ENCODE measurements at places on chromosomes 5 and 9.
A peak's percentile ranks its signal among the peaks of the same experiment; 100 is the strongest.

- DNase-seq: no peak
These were observed 1.8 kb downstream of the ZFAND5 start for GRCh38 chr9:72363236-72363635.

- peak; percentile 96 for DNase-seq
These were observed 37.3 kb upstream of the TRIO start for GRCh38 chr5:14105718-14106410.

GRCh38 chr5:151239237-151239861 is 13.6 kb upstream of the GM2A start:
- DNase-seq: peak; percentile 79

GRCh38 chr9:127305838-127306226 is 41.3 kb downstream of the GARNL3 start:
- DNase-seq: no peak

- no peak for DNase-seq
These were observed 172.1 kb downstream of the RGS3 start for GRCh38 chr9:113635586-113635985.

DNA sequence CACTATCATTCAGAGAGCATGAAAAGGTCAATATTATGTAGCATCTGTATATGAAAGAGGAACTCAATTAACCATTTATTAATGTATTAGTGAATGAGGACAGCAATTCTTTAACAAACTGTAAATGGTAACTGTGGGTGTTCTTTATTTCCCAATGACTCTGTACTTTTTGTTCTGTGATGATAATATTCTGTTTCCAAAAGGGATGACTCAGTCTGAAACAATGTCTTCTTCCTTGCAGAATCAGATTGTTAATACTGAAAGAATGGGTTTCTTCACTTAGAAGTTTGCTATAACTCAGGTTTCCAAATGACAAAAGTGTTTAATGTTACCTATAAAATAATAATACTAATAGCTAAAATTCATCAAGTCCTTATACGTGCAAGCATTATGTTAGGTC is 1518.7 kb upstream of the WWC1 start:
- DNase-seq: peak; percentile 64

DNA sequence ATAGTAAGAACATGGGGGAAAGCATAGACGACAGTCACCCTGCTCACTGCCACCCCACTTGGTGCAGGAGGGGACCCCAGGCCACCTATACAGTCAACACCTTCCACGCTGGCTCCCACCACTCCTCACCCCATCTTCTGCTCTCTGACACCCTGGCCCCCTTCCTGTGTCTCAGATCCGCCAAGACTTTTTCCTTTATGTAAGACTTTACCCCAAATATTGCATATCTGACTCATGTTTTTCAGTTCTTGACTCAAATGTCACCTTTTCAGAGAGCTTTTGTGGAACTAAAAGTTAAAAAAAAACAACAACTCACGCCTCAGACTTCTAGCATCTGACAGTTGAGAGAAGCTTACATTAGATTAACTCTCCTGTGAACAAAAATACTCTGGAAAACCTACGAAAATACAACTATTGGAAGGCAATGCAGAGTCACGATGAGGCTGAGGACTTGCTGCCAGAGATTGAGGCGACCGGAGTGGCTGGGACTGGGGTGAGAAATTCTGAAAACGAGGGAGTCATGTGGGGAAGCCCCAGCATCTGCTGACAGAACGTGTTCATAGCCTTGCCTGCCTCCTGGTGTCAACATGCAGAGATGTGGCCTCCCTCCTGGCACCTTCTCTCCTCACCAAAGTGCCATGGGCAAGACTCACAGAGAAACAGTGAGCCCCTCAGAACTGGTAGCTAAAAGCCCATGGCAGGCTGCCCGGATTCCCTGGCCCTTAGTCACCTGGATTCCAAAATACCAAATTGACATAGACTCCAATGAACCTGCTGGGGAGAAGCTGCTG is 22.4 kb upstream of the FCN2 start:
- DNase-seq: peak; percentile 91

DNA sequence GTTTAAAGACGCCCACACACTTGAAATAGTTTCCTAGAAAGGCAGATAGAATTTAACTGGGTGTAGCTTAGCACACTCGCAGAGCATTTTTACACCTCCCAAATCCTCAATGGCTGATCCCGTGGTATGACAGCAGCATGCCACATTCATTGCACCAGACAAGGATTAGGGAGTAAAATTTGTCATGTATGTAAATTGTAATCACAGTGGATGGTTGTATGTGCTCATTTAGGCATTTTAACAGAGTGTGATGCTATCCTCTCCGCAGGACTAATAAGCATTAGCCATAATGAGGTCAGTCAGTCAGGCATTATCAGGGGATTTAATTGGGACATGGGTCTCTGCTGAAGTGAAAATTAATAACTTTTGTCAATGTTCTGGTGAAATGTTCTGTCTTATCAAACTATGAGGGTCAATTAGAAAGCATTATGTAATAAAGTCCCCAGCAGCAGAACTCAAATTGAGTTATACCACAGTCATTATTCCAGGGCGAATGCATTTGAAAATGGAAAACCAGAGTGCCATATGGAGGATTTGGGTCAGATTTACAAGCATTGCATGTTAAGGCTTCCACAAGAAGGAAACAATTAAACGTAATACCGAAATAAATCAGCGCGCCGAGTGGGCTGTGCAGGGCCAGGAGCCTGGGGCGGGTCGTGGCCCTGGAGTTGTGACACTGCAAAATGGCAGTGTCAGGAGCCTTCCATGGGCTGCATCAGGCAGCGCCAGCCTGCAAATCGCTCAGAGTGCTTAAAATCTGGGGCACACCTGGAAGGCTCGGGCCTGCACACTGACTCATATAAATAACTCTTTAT is 602.2 kb downstream of the BNC2 start:
- no peak for DNase-seq

- DNase-seq: peak; percentile 31
These were observed 12.2 kb upstream of the TEX48 start for GRCh38 chr9:114694146-114694545.

- DNase-seq: no peak
These were observed 40.8 kb downstream of the CSF2 start for GRCh38 chr5:132114150-132115121.

DNA sequence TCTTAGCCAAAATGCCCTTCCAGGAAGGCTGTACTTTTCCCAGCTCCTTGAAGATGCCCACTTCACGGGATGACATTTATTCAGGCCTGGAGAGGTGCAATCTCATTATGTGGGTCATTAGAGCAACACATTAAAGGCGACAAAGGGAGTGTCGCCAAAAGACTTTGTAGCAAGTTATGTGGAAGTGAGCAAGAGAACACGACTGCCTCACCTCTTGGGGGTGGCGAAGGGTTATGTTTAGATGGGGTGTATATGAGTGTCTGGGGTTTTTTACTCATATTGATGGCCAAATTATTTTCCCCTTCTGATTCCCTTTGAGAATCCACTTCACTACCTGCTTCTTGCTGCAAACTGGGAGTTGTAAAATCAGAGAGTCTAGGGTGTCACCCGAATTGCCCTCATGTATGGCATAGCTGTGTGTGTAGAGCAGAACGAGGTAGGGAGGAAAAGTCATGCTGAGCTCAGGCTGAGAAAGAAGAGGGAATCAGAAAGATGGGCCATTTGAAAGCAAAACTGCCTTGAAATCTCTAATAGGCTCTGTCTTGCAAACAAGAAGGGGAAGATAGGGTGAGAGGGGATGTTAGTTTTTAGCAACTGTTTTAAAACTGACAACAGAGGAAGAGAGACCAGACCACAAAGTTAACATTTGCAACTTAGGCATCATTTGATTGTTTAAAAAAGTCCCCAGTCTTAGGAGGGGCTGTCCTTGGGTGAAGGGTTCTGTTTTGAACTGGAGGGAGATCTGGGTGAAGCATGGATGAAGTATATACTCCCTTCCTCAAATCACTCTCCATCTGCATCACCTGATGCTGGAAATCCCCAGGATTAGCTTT is 97.1 kb upstream of the IL12B start:
- DNase-seq: no peak

DNA sequence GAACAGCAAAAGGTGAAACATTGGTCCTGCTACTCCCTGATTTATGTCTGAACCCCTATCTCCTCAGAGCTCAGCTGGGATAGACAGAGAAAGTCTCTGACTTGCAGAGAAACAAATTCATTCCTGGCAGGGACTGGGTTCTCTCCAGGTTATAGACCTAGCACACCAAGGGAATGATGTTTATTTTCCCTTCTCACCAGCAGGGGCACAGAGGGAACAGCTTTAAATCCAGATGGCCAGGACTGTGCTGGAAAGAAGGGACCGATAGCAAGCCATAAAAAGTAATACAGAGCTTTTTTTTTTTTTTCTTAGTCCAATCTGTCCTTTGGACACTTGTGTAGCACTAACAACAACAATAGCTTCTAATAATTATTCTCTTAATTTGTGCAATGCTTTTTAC is 141.1 kb upstream of the C9orf72 start:
- no peak for DNase-seq

DNA sequence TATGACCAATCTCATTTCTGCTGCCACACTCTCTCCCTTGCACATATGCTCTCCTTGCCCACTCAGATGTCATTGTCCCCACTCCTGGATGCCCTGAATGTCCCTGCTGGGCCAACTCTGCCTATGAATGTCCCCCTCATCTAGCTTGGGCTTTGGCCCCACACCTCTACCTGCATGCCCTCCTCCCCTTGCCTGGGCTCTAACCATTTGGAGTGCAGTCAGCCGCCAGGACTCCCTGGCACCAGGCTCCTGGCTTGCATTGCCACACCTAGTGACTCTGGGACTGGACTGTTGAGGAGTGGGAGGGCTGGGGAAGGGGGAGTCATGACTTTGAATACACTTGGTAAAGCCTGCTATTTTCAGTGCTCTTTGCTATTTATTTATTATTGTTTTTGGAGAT is 41.6 kb upstream of the POMT1 start:
- no peak for DNase-seq

DNA sequence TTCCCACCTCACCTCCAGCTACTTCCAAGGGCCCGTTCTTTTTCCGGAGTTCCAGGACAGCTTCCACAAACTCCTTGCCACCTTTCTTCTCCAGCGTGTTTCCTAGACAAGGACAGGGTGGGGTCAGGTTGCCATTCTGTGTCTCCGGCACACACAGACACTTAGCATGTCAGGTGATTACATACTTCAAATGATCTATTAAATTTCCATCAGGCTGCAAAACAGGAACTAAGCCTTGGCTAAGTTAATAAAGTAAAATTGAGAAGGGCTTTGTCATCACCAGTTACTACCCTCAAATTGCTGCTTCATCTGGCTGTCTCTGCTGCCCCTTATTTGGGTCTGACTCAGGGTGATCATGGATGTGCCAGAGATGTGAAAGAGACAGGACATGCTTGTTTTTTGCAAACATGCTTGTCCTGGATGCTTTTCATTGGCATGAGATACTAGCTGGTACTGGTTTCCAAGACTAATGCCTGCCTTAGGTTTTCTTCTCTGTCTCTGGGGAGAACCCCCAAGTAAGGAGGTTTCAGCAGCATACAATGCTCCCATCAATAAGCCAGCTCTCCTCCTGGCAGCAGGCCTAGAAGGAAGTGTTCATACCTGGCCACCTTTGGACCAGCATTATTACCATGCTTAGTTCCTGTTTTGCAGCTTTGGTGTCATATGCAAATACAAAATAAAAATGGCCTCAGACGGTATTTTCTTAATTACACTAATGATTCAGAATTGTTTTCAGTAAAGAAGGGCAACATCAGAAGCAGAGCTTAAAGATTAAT is 52.9 kb downstream of the MACROH2A1 start:
- DNase-seq: no peak

- no peak for DNase-seq
These were observed 41.5 kb upstream of the FSD1L start for GRCh38 chr9:105406369-105406768.

DNA sequence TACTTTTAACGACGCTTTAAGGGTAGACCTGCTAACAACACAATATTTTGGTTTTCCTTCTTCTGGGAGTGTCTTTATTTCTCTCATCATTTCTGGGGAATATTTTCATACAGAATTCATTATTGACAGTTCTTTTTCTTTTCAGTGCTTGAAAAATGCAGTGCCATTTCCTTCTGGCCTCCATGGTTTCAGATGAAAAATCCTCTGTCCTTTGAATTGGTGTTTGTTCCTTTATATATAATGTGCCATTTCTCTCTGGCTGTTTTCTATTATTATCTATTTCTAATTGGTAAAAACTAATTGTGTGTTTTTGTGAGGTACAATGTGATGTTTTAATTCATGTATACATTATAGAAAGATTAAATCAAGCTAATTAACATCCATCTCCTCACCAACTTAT is 194.3 kb upstream of the S1PR3 start:
- DNase-seq: no peak

DNA sequence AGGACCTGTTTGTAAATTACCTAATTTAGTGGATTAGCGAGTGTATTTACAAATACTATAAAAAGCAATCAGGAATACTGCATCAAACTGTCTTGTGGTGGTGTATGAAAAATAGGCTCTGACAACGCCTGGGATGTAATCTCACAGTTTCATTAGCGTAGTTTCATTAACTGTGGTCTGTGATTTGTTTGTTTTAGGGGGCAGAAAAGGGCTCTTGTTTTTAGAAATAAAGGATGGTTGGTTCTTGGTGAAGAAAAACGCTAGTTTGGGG is 1.4 kb downstream of the SLC44A1 start:
- no peak for DNase-seq

GRCh38 chr9:131609099-131609830 is 63.9 kb downstream of the PRRT1B start:
- peak; percentile 91 for DNase-seq

DNA sequence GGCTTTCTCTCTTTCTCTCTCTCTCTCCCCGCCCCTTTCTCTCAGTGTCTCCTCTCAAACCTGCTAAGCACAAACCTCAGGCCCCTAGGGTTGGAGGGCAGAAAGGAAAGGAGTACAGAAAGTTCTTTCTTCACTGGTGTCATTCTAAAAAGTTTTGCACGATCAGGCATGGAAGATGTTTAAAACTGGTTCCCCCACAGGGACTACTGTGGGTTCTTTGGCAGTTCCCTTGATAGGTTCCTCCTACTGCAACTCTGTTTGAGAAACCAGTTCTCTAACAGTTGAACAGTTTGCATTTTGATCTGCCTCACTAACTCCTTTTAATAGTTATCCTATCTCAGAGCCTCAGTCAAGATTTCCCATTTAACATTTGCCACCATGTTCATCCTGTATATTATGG is 82.9 kb downstream of the CDO1 start:
- no peak for DNase-seq

DNA sequence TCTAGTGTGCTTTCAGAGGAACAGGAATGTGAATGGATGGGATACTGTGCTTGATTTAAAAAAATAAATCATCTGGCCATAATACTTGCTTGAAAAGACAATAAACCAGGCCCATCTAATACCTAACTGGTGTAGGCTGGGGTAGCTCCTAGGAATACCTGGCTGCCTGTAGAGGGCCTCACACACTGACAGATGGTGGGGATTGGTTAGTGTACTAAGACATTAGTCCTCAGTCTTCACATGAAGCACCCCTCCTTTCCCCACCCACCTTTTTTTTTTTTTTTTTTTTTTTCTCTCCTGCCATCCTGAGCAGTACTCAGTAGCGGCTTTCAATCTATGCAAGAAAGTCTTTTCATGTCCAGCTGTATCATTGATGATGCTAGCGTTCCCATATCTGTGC is 130.5 kb downstream of the ADGRV1 start:
- no peak for DNase-seq

- peak; percentile 91 for DNase-seq
These were observed 60.3 kb downstream of the DAPK1 start for GRCh38 chr9:87557996-87558395.

Data from astrocyte of the hippocampus (primary cell).